Mesenteric fat pad (tissue), 1 donor: ENCODE measurements at places on chromosomes 4 and X. TPM values are rescaled to one million over a fixed set of nuclear protein-coding genes. Genes with fewer than 3 reads are reported as not detected.

DNA sequence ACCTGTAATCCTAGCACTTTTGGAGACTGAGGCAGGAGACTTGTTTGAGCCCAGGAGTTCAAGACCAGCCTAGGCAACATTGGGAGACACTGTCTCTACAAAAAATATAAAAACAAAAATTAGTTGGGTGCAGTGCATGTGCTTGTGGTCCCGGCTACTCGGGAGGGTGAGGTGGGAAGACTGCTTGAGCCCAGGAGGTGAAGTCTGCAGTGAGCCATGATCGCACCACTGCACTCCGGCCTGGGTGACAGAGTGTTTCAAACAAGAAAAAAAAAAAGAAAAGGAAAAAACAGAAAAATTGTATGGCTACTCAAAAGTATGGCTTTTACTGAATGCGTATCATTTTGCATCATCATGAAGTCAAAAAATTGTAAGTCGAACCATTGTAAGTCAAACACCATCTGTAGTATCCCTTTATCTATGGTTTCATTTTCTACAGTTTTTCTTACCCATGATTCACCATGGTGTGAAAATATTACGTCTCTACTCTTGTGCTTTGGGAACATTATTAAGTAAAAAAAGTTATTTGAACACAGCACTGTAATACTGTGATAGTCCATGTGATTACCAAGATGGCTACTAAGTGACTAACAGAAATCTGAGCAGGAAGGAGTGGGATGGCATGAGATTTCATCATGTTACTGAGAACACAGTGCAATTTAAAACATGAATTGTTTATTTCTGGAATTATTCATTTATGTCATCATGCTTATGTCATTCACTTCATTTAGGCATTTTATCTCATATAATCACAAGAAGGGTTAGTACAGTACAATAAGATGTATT is 26.5 kb upstream of the MANBA start:
- no peak for DNase-seq

NUP62CL gene
- not detected for total RNA-seq

UNC5C gene
- 0.35 TPM for total RNA-seq

PCDH10 gene
- 0.06 TPM for total RNA-seq

NOX1 gene
- total RNA-seq = not detected

DNA sequence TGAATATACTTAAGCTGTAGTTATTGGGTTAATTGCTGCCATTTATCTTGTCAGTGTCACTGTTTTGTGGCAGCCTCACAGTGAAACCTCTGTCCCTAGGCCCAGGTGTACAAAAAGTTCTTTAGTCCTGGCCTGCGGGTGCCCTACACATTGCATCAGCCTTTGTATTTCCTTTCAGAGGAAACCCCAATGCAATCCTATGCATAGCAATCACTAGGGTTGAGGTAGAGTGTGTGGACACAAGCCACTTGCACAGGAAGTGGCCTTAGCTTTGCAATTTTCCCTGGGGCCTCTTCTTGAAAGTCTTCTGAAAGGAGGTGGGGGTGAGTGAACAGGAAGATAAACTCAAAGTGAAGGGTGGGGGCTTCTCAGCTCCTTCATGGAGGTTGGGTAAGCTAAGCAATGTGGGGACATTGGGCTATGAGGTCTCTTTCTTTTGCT is 27.8 kb downstream of the VSIG4 start:
- no peak for DNase-seq

- DNase-seq = no peak
These were observed 29.8 kb downstream of the CD99L2 start for GRCh38 chrX:150868625-150869024.

- no peak for DNase-seq
These were observed 130.3 kb downstream of the DIPK2B start for GRCh38 chrX:45070116-45071007.

GRCh38 chr4:145716200-145716599 is 36.3 kb downstream of the C4orf51 start:
- no peak for DNase-seq

BMP3 gene
- not detected for total RNA-seq

- DNase-seq = no peak
These were observed 111.3 kb upstream of the PAQR3 start for GRCh38 chr4:79050541-79050880.

CT47C1 gene
- not detected for total RNA-seq

DNA sequence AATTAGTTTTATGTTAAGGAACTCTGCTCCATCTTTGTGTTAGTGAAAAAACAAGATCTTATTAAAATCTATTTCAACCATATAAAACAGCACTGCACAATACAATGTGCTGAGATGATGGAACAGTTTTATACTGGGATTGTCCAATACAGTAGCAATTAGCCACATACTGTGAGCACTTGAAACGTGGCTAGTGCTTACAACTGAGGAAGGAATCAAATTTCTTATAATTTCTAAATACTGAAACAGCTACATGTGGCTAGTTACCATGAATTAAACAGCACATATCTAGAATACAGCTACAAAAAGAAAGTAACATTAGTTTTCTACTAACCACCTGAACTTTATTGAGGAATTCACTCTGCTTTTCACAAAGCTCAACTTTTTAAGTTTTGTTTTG is 14.7 kb downstream of the NFXL1 start:
- DNase-seq = no peak

- DNase-seq = no peak
These were observed 665.6 kb upstream of the PRKX start for GRCh38 chrX:4379071-4379470.

RGN gene
- 4.6 TPM for total RNA-seq

RAB40AL gene
- total RNA-seq = 1.7 TPM
